ENCODE measurements at places on chromosomes 13 and 19.
A peak's percentile ranks its signal among the peaks of the same experiment; 100 is the strongest.

DNA sequence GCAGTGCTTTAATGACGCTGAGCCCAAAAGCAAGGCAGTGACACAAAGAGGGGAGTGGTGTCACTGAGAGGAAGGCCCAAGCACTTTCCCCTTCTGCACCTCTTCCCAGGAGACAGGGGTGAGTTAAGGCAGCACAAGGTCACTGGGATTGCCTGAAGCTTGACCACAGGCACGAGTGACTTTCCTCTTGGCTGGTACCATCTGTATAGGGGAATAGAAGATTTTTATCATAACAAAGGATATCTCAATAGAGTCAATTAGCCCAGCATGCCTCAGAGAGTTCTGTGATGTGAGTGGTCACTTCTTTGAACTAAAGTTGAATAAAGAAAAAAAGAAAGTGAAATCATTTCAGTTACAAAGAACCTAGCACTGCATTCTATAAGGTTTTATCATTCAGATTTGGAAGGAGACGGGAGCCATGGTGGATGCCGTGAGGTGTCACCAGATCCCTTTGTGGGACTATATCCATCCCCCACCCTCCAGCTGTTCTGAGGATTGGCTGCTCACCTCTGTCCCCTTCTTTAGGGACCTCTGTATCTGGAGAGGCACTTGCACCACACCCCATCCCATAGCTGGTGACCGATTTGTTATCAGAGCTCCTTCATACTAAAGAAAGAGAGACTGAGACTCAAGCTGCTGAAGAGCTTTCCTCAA is 291.2 kb downstream of the DCT start:
- DNase-seq, result no peak

- DNase-seq, result no peak
Observed at GRCh38 chr13:103805771-103806170, 739.6 kb upstream of the SLC10A2 start.

- DNase-seq, result no peak
Observed at GRCh38 chr19:3042621-3043267, 13.7 kb upstream of the TLE2 start.

DNA sequence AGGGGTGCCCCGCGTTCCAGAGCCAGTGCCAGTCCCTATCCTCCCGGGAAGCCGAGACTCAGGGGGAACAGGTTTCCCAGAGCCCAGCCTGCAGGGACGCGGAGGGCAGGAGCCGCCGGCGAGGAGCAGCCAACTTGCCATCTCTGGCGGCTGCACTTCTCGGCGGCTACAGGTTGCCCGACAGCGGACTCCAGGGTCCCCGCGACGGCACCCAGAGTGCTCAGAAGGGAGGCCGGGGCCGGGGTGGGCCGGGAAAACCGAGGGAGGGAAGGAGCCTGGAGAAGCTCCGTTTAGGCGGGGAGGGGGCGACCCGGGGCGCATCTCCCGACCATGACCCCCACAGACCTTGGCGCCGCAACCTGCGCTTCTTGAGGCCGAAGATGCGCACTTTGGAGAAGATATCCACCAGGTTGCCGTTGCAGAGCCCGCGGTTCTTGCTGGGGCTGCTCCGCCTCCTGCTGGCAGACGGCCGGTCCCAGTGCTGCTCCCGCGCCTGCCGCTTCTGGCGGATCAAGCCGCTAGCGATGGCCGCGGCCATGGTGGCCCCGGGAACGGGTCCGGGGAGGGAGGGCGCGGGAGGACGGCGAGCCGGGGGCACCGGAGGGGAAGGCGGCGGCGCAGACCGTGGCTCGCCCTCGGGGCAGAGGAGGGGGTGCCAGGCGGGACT is 463.8 kb downstream of the ITGBL1 start:
- DNase-seq, result no peak

- no peak for DNase-seq
Observed at GRCh38 chr19:51809787-51810186, 14.8 kb downstream of the FPR3 start.

DNA sequence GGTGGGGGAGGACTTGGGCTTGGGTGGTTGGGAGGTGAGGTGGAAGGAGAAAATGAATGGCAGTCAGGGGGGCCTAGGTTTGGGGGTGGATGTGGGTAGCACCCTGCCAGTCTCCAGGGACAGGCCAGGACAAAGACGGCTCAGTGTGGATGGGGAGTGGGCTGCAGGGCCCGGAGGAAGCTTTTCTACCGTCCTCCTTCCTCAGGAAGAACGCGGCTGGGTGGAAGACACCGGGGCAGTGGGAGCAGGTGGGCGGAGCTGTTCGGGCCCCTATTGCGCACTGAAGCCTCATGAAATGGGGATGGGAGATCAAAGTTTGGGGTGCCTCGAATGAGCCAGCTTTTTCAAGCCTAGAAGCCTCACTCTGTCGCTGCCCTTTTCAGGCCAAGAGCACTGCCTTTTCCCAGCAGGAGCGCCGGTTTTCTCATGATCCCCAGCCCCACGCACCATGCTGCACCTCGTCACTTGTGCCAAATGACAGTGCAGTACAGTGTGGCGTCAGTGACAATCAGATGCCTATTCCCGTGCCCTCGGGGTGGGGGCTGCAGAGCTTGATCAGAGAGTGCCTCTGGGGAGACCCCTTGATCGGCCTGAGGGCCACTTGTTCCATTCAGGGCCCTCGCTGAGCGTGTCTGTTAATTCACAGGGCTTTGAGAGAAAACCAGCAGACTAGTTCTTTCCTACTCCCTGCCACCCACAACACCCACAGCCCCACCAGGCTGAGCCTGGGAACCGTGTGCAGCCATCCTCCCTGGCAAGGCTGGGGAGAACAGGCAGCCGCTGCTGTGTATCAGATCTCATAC is 1.5 kb downstream of the CALM3 start:
- DNase-seq, result no peak

DNA sequence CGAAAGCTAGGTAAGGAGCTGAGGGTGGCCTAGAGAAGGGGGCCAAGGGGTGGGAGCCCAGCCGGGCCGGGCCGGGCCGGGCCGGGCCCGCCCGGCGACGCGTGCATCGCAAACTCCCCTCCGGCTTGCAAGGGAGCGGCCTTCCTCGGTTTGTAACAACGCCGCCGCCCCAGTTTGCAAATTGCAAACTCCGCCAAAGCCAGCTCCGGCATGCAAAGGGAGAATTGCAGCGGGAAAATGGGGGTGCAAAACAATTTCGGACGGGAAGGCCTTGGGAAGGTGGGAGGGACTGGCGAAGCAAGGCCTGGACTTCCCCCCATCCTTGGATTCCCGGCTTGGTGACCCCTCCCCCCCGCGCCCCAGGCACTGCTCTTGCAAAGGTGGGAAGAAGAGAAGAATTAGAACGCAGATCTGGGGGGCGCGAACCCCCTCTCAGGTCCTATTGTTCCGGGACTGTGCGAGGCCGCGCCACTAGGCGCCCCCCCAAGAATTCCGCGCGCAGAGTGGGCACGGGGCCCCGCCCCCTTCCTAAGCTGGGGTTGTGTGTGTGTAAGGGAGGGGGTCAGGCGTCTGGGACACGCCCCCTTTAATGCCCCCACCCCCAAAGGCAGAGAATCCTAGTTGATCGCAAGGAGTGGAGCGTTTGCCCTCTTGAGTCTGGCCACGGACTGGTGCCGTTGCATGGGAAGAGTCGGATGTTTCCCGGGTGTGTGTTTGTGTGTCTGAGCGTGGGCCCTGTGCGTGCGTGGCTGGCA is 926 bp downstream of the PRR12 start:
- DNase-seq, result no peak

GRCh38 chr19:54106716-54107115 is 4.1 kb downstream of the NDUFA3 start:
- no peak for DNase-seq

GRCh38 chr19:4472174-4472974 is at the start of gene HDGFL2:
TSS of gene HDGFL2 (plus strand) at chr19:4472297. CDS start at chr19:4472351, 54 bp downstream.
- peak; percentile 89 for DNase-seq

DNA sequence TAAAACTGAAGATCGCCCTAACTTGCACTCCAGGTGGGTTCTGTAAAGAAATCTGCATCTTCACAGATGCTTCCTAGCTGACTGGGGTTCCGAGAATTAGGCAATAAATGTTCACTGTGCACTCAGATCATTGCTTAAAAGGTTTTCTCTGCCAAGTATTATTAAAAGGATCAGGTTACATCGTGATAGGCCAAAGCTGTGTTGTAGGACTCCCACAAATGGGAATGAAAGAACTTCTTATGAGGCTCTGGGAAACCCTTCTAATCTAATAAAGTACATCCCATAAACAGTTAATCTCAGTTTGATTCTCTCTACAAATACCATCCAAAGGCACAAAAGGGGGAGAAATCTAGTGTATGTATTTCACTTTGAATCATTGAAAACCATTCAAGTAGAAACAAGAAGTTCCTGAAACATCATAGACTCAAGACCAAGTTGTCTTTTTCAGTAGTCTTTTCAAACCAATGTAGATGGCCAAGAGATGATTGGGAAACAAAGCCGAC is 7.1 kb upstream of the POU4F1 start:
- DNase-seq, result no peak

DNA sequence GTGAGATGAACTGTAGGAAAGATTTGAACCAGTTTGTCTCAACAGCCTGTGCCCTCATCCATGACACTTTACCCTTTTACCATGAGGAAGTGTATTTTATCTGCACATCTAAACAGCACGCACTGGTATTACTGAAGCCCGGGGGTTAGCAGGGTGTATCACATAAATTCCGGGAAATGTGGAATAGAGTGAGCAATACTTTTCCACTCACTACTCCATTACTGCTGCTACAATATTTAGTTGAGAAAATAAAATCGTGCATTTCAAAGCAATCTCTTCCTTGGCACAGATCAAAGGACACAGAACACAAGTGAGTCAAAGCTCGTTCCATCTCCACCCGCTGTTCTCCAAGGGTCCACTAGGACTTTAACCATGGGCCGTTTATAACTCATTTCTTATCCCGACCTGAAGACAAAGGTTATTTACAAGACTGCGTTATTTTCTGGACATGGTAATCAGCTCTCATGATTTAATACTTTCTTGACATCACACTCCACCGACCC is 35.2 kb downstream of the STK24 start:
- DNase-seq, result no peak

GRCh38 chr13:25429466-25429865 is 57.7 kb downstream of the ATP8A2 start:
- DNase-seq, result no peak

GRCh38 chr19:58351990-58352755 is 1.1 kb downstream of the A1BG start:
- no peak for DNase-seq

DNA sequence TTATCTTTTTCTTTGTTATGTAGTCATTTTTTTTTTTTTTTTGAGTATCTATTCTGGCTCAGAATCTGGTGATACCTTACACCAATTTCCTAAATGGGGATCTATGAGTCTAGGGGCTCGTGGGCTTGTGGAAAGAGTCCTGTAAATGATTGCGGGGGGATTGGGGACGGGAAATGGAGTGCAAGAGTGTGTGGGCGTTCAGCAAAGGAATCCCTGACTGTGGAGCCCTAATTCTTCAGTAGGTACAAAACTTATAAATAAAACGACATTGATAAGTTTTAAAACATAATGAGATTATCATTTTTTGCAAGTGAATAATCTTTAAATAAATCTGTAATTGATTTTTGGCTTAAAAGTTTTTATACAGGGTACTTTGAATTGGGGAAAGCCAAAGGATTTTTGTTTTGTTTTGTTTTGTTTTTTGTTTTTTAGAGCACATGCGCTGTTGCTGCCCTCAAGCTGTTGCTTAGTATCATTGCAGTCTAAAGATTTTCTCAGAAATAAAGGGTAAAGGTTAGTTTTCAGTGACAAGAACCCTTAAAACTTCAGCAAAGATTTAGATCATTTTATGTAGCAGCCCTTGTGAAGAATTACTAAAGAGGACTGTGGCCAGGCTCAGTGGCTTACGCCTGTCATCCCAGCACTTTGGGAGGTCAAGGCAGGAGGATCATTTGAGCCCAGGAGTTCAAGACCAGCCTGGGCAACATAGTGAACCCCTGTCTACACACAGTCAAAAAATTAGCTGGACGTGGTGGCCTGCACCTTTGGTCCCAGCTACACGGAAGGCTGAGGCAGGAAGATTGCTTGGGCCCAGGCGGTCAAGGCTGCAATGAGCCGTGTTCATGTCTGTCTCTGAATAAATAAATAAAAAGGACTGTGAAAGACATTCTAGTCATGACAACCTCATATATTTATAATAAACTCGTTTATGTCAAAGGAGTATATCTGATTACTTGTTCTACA is 1.7 kb downstream of the ERCC5 start:
- DNase-seq, result no peak

DNA sequence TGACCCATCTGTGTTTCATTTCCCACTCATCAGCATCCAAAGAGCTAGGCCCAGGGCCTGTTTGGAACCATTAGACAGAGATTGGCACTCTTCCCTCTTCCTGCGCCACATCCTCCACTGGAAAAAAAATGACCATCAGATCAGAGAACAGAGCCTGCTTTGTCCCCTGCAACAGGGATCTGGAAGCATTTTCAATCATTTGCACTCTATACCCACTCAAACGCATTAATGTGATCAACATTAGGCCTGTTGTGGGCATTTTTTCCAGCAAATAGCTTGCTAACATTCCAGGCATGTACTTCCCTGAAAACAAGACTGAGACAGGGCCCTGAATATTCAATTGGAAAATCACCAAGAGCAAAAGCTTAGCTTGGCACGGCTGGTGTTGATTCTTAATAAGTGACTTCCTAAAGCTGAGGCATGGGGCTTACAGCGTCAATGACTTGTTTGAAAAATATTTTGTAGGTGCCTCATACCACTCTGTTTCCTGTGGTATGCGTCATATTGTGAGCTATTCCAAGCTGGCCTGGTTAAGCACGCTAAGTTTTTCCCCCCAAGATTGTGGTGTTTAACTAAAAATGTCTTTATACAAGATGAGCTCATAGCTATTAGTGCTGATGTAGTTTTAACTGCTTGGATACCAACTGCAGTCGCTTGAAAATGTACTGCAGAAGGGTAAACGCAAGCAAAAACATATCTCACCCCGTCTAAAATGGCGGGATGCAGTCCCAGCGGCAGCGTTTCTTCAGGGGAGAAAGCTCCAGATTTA is 404.4 kb downstream of the SPRY2 start:
- DNase-seq, result no peak

DNA sequence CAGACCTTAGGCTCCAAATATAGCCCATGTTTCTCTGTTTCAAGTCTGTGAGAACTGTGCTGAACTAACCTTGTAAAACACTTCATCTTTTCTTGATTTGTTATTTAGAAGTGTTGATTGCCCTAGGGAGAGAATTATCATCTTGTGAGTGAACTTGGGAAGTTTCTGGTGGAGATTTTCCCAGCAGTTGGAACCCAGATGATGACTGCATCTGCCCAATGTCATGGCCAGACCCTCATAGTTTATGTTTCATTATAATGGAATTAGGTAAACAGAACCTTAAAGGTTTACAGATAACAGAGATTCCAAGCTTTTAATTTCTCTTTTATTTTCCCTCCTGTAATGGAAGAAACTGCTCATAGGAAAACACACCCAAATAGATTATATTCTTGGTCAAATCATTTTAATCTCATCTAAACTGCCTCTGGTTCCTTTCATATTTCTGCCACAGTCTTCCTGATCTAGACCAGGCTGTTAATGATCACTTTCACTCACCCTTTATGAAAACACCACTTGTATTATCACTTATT is 569.1 kb downstream of the KCTD12 start:
- no peak for DNase-seq

DNA sequence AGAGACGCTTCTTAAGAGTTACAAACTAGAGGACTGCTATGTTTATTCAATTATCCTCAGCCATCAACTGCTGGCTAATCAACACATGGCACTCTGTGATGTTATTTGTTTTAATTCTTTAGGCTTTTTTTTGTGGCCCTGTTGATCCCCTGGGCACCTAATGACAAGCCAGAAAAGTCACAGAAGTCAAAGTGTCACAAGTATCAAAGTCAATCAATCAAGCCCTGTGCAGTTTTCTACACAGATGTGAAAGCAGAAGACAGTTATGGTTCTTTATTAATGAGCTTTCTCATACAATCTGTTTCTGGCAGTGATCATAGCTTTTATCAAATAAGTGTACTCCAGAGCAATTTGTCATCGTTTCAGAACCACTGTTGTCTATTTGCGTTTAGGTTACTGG is 34.3 kb downstream of the MYO16 start:
- no peak for DNase-seq

Measured in stimulated activated CD4-positive, alpha-beta T cell treated with anti-CD3 and anti-CD28 coated beads, Interleukin-1b, Interleukin-23, amount 100 ng/mL, for 1 hour (primary cell).